ENCODE measurements at places on chromosomes 16 and 17.
A peak's percentile ranks its signal among the peaks of the same experiment; 100 is the strongest.

DNA sequence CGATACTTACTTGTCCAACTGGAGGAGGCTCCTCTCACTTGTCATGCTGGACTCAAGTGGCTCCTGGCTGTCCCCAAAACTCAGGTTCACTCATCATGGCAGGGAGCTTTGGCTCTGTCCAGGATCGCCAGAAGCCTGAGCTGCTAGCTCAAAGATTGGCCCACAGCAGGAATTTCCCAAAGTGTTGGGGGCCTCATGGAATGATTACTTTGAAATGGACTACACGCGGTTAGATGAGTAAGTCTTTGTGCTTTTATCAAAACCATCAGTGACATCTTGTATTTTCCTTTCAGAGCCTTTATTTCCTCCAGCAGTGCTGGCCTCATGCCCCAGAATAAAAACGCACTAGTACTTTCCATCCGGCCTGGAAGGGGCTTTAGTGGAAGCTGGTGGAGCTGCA lies 29.2 kb upstream of the PHB1 start:
- DNase-seq = no peak

- no peak for DNase-seq
Measured at GRCh38 chr17:39074676-39075075, 76.8 kb downstream of the PLXDC1 start.

- DNase-seq = no peak
Measured at GRCh38 chr17:72466199-72466598, 345.4 kb downstream of the SOX9 start.

- no peak for DNase-seq
Measured at GRCh38 chr17:66373944-66374817, 71.8 kb downstream of the PRKCA start.

- no peak for DNase-seq
Measured at GRCh38 chr17:27336184-27336583, 42.3 kb downstream of the WSB1 start.

- no peak for DNase-seq
Measured at GRCh38 chr17:20952183-20952582, 90.6 kb downstream of the USP22 start.

DNA sequence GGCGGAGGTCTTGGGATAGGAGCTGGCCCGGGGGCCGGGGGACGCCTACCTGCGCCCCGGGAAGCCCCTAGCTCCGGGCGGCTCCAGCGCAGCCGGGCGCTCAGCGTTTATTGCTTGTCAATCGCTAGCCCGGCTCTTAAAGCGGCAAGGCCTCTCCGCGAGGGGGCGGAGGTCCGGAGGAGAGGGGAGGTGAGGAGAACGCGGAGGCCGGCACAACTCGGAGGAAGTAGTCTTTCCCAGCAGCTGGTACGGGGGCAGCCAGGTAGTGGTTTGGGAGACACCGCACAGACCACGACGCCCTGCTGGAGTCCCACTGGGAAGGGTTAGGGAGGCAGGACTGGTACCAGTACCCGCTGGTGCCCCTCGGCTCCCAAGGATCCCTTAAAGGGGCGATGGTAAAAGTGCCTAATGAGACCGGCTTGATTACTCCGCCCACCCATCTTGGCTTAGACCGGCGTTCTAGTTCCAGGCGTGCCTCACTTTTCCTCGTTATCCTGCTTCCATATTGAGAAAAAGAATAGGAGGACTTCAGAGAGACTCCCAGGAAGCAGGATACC lies at the start of gene MPP2:
Gene MPP2 (minus strand): TSS at position 112 of the 557 bp plus-strand sequence. CDS start 3,076 bp downstream, outside the sequence.
- DNase-seq = peak; percentile 85

DNA sequence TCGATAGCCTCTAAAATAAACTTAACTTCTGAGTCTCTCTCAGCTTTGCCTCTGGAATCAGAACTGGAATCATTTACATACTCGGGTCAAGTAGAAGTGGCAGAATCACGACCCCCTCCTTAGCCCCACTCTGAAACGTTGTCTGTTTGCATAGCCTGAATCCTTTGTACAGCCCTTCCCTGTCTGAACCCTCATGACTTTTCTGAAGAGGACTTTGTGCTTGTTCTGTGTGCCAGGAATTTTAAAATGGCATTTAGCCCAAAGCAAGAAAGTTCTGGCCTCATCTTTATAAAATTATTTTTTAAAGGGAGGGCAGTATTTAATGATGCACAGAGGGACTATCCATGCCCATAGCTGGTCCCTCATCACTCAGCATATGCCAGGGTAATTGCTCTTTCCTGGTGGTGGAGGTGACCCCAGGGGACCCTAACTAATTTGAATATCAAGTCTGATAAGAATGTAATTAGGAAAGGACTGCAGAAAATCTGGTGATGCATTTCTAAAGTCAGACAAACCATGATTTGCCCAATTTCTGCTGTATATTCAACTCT lies 342.7 kb upstream of the TNRC6C start:
- no peak for DNase-seq

GRCh38 chr16:84940670-84941551 lies 70.4 kb downstream of the ZDHHC7 start:
- DNase-seq = no peak

DNA sequence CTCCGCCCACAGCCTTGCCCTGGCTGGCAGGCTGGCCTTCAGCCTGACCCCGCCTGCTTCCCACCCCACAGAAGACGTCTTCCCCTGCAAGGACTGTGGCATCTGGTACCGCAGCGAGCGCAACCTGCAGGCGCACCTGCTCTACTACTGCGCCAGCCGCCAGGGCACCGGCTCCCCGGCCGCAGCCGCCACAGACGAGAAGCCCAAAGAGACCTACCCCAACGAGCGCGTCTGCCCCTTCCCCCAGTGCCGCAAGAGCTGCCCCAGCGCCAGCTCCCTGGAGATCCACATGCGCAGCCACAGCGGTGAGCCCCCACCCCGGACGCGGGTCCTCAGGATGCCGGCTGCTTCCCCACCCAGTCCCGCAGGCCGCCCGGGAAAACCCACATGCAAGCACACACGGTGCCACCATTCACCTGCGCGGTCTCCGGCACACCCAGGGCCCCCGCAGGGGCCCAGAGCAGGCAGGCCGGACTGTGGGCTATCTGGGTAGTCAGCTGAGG lies 38.2 kb upstream of the ZC3H18 start:
- DNase-seq = no peak

GRCh38 chr16:74064120-74064735 lies 232.4 kb upstream of the PSMD7 start:
- DNase-seq = no peak

DNA sequence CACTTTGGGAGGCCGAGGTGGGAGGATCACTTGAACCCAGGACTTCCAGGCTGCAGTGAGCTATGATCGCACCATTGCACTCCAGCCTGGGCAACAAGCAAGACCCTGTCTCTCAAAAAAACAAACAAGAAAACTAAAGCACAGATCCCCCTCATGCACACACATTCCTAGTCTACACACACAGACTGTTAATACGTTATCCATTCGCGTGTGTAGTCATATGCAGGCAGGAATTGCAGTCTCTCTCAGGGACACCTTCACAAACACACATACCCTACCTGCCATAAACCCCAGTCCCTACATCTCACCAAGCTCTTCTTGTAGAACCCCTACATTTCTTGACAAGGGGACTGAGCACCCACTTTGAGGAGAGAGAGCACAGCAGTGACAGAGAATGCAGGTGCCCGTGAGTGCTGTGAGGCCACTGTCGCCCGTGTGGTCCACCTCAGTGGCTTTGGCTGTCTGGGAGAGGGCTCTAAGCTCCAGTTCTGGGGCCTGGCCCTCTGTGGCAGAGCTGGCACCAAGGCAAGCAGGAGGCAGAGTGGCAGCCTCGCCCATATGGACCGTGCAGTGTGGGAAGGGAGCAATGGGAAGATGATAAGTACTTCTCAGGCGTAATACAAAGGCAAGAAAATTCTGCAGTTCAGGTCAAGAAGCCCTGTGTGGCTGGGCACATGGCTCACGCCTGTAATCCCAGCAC lies 59.0 kb upstream of the RPH3AL start:
- DNase-seq = no peak

DNA sequence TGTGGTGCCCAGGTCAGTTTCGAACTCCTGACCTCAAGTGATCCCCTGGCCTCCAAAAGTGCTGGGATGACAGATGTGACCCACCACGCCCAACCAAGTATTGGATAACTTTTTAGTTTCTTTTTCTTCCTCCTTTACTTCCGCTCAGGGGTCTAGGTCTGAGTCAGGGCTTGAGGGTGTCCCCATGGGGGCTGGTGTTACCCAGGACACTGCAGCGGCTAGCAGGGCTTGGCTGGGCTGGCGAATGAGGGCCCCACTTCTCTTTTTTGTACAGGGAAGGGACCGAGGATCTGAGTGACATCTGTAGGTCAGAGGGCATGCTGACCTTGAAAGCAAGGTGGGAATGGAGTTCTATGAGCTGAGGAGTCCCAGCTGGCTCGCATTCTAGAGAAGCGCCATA lies 24.9 kb downstream of the RAB11FIP3 start:
- DNase-seq = no peak

- no peak for DNase-seq
Measured at GRCh38 chr17:50832864-50833381, 2.5 kb upstream of the WFIKKN2 start.

GRCh38 chr16:23940111-23940510 lies 104.3 kb downstream of the PRKCB start:
- no peak for DNase-seq

GRCh38 chr17:79082311-79083190 lies 7.9 kb downstream of the ENGASE start:
- peak; percentile 81 for DNase-seq

GRCh38 chr17:14545156-14545906 lies 244.4 kb downstream of the HS3ST3B1 start:
- no peak for DNase-seq

DNA sequence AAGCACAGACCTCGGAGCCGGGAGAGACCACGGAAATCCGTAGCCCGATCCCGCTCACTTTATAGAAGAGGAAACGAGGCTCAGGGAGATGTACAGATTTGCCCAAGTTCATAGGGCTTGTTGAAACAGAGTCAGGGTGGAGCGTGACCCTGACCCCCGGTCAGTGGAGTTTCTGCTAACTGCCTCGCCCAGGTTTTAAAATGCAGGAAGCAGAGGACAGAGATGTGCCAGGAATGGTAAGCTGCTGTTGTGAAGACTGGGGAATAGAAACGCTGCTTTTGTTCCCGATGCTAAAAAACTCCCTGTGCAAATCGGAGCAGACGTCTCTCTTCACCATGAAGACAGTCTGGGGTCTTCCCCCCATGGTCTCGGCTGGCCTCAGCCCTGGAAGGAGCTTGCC lies 403.0 kb downstream of the SEC14L1 start:
- DNase-seq = no peak

- DNase-seq = no peak
Measured at GRCh38 chr17:20967776-20968175, 75.0 kb downstream of the USP22 start.

- no peak for DNase-seq
Measured at GRCh38 chr16:49600976-49601375, 227.4 kb downstream of the C16orf78 start.

DNA sequence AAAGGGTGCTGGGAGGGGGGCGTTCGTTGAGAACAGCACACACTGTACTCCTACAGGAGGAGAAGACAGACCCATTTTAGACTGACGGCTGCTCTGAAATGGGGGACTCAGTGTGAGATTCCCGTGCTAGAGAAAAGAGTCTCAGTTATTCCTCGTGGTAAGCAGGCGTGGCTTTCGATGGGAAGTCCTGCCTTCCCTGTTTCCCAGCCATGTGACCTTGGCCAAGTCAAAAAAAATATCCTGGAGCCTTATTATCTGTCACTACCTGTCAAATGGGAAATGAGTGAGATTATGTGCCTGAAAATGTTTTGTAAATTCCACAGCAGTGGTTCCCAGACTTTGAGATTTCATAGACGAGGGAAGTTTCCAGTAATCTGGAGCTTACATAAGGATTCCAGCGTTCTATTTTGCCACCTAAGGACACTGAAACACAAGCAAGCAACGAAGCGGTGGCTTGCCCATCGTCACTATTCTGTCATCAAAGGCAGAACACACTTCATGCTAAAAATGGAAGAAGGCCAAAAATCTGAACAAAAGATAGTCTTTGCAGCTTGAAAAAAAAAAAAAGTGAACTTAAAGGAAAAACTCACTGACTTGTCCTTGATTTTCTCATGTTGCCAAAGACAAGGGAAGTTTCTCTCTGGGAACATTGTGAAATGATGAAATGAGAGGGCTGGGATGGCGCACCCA lies 253.4 kb upstream of the RPL38 start:
- no peak for DNase-seq
